K562 (cell line): ENCODE measurements at places on chromosomes 2 and 18. TPM values are rescaled to one million over a fixed set of nuclear protein-coding genes. Genes with fewer than 3 reads are reported as not detected.
A peak's percentile ranks its signal among the peaks of the same experiment; 100 is the strongest.

DNA sequence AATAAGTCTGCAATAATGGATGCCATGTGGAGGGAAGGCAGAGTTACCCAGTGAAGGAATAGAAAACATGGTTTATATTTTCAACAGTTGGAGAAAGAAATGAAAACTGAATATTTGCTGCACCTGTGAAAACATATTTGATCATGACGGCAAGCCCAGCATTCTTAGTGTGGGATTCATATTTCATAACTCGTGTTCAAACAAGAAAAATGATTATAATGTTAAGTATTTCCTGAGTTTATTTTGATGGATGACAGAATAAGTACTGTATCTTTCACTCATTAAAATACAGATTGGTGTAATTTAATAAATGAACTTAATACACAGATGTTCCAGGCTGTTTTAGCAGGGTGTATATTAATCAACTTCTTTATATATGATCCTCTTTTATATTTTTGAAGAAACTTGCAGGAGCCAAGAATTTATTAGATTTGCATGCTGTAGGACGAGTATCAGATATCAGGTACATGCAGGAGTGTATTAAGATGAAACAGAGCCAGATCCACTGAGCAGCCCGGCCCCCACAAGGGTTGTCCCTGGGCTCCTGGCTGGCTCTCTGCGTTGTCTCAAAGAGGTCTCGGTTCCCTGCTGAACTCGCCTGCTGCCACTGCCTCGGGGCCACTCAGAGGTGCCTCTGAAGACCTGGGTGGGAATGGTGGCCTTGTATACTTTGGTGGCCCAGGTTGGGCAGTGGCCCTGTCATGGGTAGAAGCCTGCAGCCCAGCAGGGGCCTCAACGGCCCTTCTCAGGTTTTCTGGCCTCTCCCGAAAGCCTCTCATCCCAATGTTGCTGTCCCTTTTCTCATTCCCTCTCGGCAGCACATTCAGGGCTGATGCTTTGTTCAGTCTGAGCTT, 95.0 kb upstream of the LDAH start:
- H3K4me3 ChIP-seq: no peak overlapping the region

GRCh38 chr2:63506320-63506719, 82.0 kb downstream of the WDPCP start:
- H3K4me3 ChIP-seq: no peak overlapping the region
- no peak for DNase-seq
- H3K4me1 ChIP-seq: no peaks in the 10 kb centered on the region; the same call in 2 of the 3 replicates
- no peaks in the 10 kb centered on the region for H3K36me3 ChIP-seq
- H3K27ac ChIP-seq: no peak overlapping the region

Gene CAPN13
- total RNA-seq: not detected in 2 replicates

Gene CRYGC
- total RNA-seq: not detected in 2 replicates

- no peaks in the 10 kb centered on the region for H3K4me1 ChIP-seq
- DNase-seq: no peak
- no peaks in the 10 kb centered on the region for H3K36me3 ChIP-seq
- H3K27ac ChIP-seq: no peak overlapping the region
Measured at GRCh38 chr2:101900375-101900774, 91.4 kb upstream of the IL1R2 start.

DNA sequence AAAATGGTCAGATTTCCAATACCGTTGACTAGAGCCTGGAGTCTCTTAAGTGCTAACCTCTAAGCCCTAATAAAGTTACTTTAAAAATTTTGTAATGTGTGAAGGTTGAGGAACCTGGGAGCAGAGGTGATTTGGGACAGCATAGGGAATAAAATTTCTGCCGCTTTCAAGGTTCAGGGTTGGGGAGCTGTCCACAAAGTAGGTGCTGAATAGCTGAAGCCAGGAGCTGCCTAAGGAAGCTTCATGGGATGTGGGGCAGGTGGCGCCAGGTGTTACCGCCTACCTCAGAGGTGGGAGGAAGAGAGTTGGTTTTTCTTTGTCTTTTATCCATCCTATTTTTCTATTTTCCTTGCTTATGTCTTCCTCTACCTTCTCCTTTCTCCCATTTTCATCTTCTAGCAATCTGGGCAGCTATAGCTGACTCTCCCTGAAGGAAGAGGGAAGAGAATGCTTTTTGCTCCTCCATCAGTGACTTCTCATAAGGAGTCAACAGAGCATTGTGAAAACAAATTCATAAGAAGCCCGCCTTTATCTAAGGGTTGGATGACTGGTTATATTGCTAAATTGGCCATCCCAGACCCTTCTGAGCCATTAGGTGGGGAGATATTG, 178.7 kb downstream of the CLIP4 start:
- no peaks in the 10 kb centered on the region for H3K4me1 ChIP-seq
- DNase-seq: peak; percentile 27
- no peaks in the 10 kb centered on the region for H3K27me3 ChIP-seq
- no peak overlapping the region for H3K27ac ChIP-seq

DNA sequence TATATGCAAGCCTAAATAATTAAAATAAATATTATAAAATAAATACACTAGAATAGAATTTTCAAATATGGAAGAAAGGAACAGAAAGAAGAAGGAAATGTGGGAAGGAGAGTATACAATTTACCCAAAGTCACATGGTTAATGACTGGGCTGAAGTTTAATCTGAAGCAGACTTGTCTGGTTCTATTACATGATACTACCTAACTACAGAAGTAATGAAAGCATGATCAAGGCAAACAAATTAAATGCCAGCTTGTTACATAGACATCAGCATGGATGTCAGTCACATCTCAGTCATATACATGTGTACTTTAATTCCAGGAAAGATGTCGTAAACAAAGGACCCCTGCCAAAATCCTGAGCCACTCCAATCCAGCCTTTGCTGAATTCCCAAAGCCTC, 1060.8 kb downstream of the CNTNAP5 start:
- no peaks in the 10 kb centered on the region for H3K36me3 ChIP-seq
- no peaks in the 10 kb centered on the region for H3K27me3 ChIP-seq
- no peak for DNase-seq
- no peaks in the 10 kb centered on the region for H3K4me1 ChIP-seq

DNA sequence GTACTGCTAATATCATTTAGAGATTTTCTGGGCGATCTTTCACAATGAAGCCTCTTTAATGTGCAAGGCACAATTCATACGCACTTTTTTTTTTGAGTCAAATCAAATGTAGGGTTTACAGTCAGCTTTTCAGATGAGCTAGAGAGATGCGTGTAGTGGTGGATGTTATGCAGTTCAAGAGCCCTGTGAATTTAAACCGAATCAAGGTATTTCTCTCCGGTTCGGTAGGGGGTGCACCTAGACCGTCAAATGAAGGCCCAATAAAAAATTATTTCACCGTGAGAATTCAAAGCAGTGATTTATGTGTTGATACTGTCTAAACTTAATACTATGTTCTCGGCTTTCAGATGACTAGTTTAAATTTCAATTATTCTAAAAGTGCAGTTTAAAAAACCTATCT, 1.1 kb downstream of the PTH2R start:
- DNase-seq: peak; percentile 30
- no peaks in the 10 kb centered on the region for H3K36me3 ChIP-seq

Gene MEIS1
- total RNA-seq: 8.7 and 9.0 TPM in 2 replicates

Gene PDCD1
- 0.87 and 1.0 TPM in 2 replicates for total RNA-seq

DNA sequence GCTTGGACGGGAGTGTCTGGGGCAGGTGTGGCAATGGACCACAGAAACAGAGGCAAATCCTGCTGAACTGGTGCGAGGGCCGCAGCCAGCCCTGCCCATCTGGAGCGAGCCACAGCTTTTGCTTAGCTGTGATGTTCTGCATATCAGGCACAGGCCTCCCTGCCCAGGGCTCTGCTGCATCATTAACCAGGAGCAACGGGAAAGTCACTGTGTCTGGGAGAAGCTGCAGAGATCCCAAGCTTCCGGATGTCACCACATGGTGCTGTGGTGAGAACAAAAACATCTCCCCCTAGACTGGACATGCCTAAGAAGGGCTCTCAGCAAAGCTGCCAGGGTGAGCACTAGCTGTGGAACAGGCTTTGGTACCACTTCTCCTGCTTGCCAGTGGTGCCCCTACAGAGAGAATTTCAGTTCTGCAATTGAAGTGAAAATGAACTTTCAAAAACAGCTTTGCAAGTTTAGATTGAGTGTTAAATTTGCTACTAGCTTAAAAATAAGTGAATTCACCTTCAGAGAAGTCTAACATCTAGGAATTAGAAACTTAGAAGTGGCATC, 172.9 kb upstream of the MYT1L start:
- no peak for DNase-seq
- no peaks in the 10 kb centered on the region for H3K4me1 ChIP-seq
- no peaks in the 10 kb centered on the region for H3K27me3 ChIP-seq
- no peaks in the 10 kb centered on the region for H3K36me3 ChIP-seq

GRCh38 chr18:79397247-79397829, 1.6 kb downstream of the NFATC1 start:
- H3K36me3 ChIP-seq: no peaks in the 10 kb centered on the region
- no peak for DNase-seq
- no peak overlapping the region for H3K27ac ChIP-seq
- H3K4me1 ChIP-seq: no peaks in the 10 kb centered on the region

GRCh38 chr18:8718401-8718913, 13.1 kb downstream of the MTCL1 start:
- no peak overlapping the region for H3K4me3 ChIP-seq
- H3K27me3 ChIP-seq: no peaks in the 10 kb centered on the region; the same call in 2 of the 3 replicates
- H3K27ac ChIP-seq: no peak overlapping the region
- no peak for DNase-seq

GRCh38 chr2:240462707-240463273, 27.3 kb downstream of the GPC1 start:
- no peak overlapping the region for H3K27ac ChIP-seq
- no peak for DNase-seq
- peaks cover 11% of the 10 kb centered on the region for H3K27me3 ChIP-seq
- H3K36me3 ChIP-seq: no peaks in the 10 kb centered on the region
- H3K4me1 ChIP-seq: peaks cover 20% of the 10 kb centered on the region; the same call in 1 of the 2 replicates

DNA sequence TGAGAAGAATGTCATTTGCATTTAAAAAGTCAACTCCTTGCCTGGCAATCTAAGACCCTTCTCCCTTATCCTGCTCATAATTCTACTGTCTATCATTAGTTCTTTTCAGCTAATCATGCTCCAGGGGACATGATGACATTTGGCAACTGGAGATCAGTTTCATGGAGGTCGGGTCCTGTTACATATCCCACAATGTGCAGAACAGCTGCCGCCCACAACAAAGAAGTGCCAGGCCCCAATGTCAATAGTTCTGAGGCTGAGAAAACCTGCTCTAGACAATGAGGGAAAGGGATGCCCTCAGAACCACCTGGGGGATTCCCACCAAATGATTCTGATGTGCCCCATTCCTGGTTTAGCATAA, 53.4 kb upstream of the IL1RL1 start:
- no peaks in the 10 kb centered on the region for H3K27me3 ChIP-seq
- no peak for DNase-seq
- no peak overlapping the region for H3K4me3 ChIP-seq
- no peaks in the 10 kb centered on the region for H3K4me1 ChIP-seq
- H3K36me3 ChIP-seq: no peaks in the 10 kb centered on the region
- H3K27ac ChIP-seq: no peak overlapping the region

DNA sequence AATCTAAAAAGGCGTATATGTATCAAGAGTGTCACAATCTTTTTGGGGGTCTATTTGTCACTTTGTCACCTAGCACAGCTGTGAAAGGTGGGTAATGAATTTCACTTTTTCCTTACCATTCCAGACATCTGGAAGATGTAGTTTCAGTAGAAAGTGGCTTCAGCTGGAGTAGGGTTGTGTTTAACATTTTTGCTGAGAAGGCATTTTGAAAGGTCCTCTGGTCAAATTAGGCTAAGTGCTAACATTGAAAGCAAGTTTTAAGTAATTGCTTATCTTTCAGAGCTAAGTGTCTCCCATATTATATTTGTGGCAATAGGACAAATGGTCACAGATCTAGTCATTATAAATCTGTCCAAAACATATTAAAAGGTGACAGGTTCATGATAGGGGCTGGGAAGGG, 542.1 kb upstream of the SPHKAP start:
- H3K4me3 ChIP-seq: no peak overlapping the region
- H3K36me3 ChIP-seq: no peaks in the 10 kb centered on the region
- H3K27ac ChIP-seq: no peak overlapping the region
- no peaks in the 10 kb centered on the region for H3K27me3 ChIP-seq

Gene CPS1
- total RNA-seq: 5.0 and 6.0 TPM in 2 replicates

Gene DBI
- 52.4 and 55.8 TPM in 2 replicates for total RNA-seq

Gene SH2D6
- 0.33 and 0.36 TPM in 2 replicates for total RNA-seq

Gene ITGB6
- 0.04 and 0.18 TPM in 2 replicates for total RNA-seq

DNA sequence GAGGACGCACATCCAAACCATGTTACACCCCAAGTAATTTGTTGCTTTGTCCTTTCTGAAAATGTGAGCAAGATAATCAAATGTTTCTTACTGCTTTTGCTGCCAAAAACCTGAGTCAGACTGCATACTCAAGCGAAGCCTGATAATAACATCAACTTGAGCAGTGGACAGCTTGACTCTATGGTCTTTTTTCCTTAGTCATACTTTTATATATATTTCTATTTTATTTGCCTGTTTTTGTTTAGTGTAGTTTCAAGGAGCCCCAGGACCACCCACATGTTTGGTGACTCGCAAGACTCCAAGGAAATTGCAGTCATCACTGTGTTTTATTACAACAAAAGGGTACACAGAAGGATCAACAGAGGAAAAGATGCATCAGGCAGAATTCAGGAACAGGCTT, 688.4 kb upstream of the PIK3C3 start:
- no peaks in the 10 kb centered on the region for H3K4me1 ChIP-seq
- no peaks in the 10 kb centered on the region for H3K27me3 ChIP-seq
- H3K36me3 ChIP-seq: no peaks in the 10 kb centered on the region
- DNase-seq: no peak
- no peak overlapping the region for H3K27ac ChIP-seq

GRCh38 chr2:1306014-1306686, 107.1 kb upstream of the TPO start:
- H3K4me1 ChIP-seq: no peaks in the 10 kb centered on the region
- no peak overlapping the region for H3K27ac ChIP-seq
- peaks cover 26% of the 10 kb centered on the region for H3K27me3 ChIP-seq
- no peak overlapping the region for H3K4me3 ChIP-seq
- no peaks in the 10 kb centered on the region for H3K36me3 ChIP-seq
- no peak for DNase-seq

DNA sequence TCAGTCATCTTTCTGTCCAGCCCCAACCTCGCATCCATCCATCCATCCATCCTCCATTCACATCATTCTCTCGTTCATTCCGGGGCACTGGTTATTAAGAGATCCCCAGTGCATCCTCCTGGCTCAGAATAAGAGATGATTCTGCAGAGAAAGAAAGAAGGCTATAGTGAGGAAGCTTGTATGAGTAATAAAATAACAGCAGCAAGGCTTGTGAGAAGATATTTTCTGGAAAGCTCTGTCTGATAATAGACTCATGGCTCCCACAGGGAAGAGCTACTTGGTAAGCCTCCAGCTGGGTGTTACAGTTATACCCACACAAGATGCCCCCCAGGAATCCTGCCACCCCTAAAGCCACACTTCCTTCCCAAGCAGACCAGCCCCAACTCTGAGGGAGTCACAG, 143.2 kb downstream of the MTCL1 start:
- no peak for DNase-seq
- no peaks in the 10 kb centered on the region for H3K4me1 ChIP-seq
- H3K4me3 ChIP-seq: no peak overlapping the region
- H3K27ac ChIP-seq: no peak overlapping the region

DNA sequence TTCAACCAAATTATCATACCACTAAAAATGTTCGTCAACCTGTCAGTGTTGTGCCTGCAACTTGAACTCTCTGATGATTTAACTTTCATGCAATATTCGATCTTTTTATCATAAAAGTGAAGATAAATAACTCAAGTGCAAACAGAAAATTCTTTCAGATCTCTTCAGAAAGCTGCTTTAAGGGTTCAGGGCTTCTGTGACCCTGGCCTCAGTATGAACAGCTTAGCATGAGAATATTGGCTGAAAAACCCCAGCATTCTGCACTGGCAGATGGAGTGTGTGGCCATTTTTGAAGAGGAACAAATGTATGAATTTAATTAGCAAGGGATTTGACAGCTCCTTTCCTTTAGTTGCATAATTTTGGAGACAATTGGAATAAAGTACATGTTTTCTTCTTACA, 851.4 kb upstream of the SOX11 start:
- H3K36me3 ChIP-seq: no peaks in the 10 kb centered on the region
- no peaks in the 10 kb centered on the region for H3K4me1 ChIP-seq
- no peak overlapping the region for H3K4me3 ChIP-seq
- no peak for DNase-seq
- no peaks in the 10 kb centered on the region for H3K27me3 ChIP-seq

Gene NPAS2
- 0.29 TPM in 1 of 2 replicates, not detected in the other for total RNA-seq
